Astrocyte of the spinal cord (primary cell): ENCODE measurements at places on chromosomes 2 and 18.

- DNase-seq, result peak; percentile 51
These were observed 8.1 kb downstream of the FBXO48 start for GRCh38 chr2:68458981-68459380.

DNA sequence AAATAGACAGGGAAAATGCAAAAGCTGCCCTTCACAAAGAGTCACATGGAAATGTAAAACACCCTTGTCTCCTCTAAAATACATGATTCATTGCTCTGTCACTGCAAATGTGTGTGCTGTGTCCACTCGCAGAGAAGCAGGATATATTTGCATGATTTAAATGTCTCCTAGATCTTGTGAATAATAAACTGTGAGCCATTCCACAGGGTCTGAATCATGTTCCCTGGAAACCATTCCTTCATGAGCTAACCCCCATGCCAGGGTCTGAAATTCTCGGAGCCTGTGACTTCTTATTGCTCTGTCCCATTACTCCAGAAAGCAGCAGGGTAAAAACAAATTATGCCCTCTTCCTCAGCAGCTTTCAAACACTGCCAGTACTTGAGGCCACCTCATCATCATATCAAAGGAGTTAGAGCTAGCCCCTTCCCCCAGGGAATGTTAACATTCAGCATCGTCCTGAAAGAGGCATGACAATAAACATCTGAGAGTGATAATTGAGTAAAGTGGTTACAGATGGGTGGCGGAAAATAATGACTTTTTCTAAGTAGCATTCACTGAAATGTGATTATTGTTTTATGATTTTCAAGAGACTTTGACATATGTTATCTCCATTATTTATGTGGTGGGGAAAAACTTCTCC, 11.7 kb upstream of the CNGA3 start:
- peak; percentile 86 for DNase-seq

DNA sequence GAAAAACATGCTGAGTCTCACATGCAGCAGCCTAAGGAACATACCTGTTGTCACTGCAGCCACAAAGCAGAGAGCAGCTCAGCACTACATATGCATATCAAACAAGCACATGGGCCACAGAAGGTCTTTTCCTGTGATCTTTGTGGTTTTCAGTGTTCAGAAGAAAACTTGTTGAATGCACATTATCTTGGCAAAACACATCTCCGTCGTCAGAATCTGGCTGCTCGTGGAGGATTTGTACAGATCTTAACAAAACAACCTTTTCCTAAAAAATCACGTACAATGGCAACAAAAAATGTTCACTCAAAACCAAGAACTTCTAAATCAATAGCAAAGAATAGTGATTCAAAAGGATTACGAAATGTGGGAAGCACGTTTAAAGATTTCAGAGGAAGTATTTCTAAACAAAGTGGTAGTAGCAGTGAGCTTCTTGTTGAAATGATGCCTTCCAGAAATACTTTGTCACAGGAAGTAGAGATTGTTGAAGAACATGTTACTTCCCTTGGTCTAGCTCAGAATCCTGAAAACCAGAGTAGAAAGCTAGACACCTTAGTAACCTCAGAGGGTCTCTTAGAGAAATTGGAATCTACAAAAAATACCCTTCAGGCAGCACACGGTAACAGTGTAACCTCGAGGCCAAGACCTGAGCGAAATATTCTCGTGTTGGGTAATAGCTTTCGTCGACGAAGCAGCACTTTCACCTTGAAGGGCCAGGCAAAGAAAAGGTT, 34.1 kb downstream of the ZNF407 start:
- DNase-seq, result peak; percentile 53

GRCh38 chr2:150647943-150648342, 160.5 kb upstream of the RND3 start:
- DNase-seq, result no peak

GRCh38 chr18:26215247-26215970, 10.8 kb upstream of the TAF4B start:
- DNase-seq, result no peak

DNA sequence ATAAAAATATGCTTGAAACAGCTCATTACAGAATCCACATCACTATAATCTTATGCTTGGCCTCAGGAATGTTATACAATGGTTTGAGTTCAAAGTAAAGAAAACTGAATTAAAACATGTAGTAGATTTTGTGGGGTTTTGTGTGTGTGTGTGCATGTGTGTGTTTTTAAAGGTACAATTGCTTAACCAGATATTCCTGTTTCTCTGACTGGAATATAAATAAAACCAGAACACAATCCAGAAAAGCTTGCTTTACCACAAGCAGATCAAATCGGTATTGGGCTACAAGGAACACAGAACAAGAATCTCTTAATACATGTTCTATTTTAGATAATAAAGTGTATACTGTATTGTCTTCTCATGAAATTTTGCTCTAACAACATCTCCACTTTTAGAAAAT, 110.0 kb downstream of the TMEM247 start:
- no peak for DNase-seq

- DNase-seq, result no peak
These were observed 367.4 kb upstream of the GULP1 start for GRCh38 chr2:187924293-187924692.

- no peak for DNase-seq
These were observed 26.9 kb upstream of the SLC35F6 start for GRCh38 chr2:26737221-26737620.

GRCh38 chr18:63758615-63759240, 16.5 kb upstream of the SERPINB7 start:
- DNase-seq, result peak; percentile 34

- no peak for DNase-seq
These were observed 60.6 kb upstream of the CUL3 start for GRCh38 chr2:224645722-224646121.

- DNase-seq, result peak; percentile 87
These were observed 146.7 kb downstream of the PARD3B start for GRCh38 chr2:204691911-204692510.

GRCh38 chr2:209368914-209369313, 54.9 kb upstream of the MAP2 start:
- peak; percentile 97 for DNase-seq

- DNase-seq, result peak; percentile 66
These were observed 1.3 kb downstream of the PKP4 start for GRCh38 chr2:158457826-158458616.

- DNase-seq, result no peak
These were observed 10.4 kb upstream of the NAPG start for GRCh38 chr18:10515456-10515855.

DNA sequence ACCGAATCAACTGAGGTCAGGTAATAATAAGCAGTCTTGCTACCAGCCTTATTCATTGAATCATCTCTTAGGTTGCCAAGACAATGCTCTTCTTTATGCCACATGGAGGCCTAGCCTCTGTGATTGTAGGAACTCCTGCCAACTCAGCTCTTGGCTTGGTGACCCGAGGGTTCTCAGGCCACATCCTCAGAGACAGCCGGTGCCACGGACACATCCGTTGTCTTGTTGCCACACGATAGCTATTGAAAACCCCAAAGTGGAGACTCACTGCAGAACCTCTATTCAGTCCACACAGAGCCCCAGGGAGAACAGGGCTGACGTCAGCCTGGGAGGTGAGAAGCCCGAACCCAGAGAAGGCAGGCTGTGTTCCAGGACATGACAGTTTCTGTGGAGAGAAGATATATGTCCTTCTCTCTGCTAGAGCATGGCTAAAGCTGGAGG, 53.5 kb upstream of the TGFA start:
- DNase-seq, result peak; percentile 42

DNA sequence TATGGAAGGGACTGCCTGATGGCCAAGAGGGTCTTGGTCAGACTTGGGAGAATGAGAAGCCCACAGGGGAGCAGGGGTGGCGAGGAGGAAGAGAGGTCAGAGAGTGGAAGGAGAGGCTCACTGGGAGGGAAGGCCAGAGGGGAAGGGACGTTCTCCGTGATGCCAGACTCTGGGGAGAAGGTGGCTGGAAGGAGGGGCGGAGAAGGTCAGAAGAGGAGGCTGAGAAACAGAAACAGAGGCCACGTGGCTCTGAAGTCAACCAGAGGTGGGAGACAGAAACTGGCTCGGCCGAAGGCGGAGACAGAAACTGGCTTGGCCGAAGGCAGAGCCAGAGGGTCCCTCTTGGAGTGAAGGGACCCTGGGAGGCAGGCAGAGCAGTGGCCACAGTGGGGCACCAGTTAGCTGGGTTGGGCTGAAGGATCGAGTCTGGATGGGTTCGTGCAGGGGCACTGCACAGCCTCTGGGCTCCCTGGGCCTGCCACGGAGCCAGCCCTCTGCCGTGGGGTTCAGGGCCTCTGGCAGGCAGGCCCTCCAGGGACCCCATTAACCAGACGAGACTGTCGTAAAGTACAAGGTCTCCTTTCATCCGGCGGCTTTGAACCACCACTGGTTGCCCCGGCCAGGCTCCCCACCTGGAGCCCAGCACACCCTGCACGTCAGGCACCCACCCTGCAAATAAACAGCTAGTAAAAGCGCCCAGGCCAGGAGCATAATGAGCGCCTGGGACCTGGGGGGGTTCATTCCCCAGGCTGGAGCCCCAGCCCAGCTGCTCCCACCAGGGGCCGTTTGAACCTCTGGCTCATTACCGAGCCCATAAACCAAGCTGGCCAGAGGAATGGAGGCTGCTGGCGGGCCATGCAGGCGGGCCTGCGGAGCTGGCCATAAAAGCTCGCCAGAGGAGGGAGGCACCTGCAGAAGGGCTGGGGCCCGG, 218.8 kb downstream of the DYSF start:
- DNase-seq, result no peak

- peak; percentile 81 for DNase-seq
These were observed 69.5 kb downstream of the ANTXR1 start for GRCh38 chr2:69082430-69082997.

- no peak for DNase-seq
These were observed 83.0 kb downstream of the UBR3 start for GRCh38 chr2:169910109-169910799.

DNA sequence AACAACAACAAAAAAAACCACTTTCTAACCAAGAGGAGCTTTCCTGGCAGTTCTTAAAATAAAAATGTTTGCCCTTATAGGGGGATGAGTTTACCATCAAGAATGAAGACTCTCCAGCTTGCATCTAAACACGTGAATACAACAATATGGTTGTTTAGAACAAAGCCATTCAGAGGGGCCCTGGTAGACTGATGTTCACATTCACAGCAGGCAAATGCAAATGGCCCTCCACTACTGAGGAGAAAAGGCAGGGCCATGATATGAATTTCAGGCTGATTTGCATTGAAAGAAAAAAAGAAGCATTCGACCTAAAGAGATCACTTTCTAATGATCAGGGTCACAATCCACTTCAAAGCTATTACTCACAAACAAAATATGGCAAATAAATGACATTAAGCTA, 65.3 kb upstream of the OTOS start:
- no peak for DNase-seq

- no peak for DNase-seq
These were observed 172.0 kb downstream of the MC4R start for GRCh38 chr18:60200558-60200957.

DNA sequence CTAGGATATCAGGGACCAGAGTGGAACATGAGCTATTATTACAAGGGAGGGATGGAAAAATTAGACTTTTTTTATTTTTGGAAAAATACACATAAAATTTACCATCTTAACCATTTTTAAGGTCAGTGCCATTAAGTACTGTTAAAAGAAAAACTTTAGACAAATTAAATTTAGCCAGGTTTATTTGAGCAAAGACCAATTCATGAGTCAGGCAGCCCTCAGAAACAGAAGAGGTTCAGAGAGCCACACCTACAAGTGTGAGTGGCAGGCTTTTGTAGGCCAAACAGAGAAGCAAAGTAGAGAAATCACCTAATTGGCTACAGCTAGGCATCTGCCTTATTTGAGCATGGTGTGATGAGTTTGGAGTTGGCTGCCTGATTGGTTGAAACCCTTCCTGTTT, 301.3 kb upstream of the RAB12 start:
- DNase-seq, result no peak

DNA sequence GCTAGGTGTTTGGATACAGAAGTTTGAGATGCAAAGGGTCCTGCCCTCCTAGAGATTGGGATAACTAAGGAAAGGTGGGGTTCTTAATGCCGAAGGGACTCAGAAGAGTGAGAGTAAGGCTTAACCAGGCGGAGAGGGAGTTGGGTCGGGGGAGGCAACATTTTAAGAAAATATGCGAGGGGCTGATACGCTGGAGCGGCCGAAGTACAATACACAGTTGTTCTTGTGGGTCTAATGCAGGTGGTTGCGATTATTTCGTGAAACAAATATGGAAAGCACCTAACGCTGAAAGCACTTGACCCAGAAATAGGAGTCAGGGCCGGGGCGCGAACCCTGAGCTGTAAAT, 344 bp upstream of the MRPL33 start:
- DNase-seq, result no peak

- peak; percentile 62 for DNase-seq
These were observed 26.5 kb upstream of the EML4 start for GRCh38 chr2:42142547-42143184.

DNA sequence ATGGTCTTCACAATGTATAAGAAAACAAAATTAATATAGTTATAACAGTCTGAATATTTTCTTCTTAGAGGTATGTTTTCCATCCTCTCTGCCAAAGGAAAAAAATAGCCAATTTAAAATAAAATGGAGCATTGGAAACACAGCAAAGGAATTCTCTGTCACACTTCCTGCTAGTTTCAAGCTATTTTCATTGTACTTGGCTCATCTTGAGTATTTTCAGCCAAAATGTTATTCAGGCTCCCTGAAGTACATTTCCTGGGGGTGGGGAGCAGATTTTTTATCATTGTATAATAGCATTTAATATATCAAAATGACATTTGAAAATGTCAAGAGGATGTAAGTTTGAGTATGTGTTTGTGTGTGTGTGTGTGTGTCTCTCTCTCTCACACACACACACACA, 463.6 kb upstream of the REG3G start:
- DNase-seq, result no peak

DNA sequence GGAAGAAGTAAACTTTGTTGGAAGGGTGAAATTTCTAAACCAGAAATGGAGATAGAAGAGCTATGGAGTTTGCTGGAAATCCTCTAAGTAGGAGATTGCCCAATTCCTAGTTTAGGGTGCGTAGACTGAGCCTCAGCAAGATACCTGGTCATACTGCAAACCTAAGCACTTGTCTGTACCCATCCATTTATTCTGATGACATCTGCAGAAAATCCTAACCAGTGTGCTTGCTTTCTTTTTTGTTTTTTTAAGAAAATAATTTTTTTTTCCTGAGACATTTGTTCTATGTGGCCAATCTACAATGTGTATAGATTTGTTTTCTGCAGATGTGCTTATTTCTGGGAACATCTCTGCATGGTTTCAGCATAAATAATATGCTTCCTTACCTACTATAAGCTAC, 144.7 kb downstream of the LYPD6B start:
- DNase-seq, result no peak

DNA sequence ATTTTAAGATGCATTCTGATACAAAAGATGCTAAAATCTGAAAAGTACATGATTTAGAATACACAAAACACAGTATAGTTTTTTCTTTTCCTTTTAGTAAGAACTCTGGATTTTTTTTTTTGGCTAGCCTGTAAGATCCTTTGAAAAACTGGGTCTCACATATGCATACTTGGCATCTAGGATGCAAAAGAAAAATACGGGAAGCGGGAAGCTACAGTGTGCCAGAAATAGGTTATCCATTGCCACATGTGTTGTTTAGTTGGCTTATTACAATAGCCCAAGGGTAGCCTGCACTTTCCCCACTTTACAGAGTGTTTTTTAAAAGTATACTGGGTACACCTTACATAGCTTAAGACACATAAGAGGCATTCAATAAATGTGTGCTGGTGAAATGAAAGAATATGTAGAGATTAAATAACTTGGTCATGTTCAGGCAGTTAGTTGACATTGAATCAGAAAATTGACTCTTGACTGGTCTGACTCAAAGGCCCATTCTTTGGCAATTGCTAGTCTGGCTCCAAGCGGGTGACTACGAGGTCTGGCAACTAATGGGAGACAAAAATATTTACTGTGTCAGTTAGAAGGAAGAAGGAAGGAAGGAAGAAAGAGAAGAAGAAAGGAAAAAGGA, 286.8 kb upstream of the TRIB2 start:
- DNase-seq, result peak; percentile 66

- DNase-seq, result no peak
These were observed 53.8 kb downstream of the MARCHF4 start for GRCh38 chr2:216318521-216318874.
